ENCODE measurements at places on chromosomes 5 and 9.
A peak's percentile ranks its signal among the peaks of the same experiment; 100 is the strongest.

GRCh38 chr9:134267305-134267880 is 58.9 kb upstream of the RXRA start:
- DNase-seq: no peak

- no peak for DNase-seq
Measured at GRCh38 chr5:140143521-140144258, 18.0 kb downstream of the IGIP start.

DNA sequence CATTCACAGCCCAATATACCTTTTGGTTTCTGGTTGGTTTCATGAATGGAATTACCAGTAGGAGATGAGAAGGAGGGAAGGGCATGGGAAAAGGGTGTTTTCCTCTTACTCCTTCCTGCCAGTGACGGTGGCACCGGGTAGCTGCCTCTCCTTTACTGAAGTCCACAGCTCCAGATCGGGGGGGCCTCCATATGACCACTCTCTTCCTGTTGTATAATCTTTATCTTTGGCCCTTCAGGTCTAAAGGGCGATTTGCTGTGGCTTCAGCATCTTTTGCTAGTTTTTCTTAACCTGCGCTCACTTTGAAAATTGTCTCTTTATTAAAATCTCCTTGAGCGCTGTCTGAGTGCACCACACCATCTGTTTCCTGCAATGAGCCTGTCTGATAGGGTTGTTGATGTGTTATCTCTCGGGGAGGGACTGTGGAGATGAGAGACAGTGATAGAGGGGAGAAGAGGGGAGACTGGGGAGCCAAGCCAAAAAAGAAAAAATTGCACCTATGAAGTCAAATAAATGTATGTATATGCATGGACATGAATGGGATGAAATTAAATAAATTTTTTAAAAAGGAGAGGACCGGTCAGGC is 449.3 kb upstream of the KLF4 start:
- no peak for DNase-seq

DNA sequence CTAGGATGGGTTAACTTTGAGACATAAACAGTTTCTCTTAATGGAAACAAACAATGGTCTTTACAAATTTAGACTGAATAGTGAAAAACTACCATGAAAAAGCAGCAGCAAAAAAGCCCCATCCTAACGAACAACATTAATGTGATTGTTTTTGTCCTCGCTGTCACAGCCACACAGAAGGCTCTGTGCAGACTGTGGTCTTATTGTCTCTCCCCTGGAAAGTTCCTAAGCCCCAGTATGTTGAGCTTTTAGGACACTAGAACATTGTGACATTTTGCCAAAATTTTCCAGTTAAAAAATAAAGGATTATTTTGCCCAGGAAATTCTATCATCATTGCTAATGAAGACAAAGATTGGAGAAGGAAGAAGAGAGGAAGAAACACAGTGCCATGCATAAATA is 12.6 kb upstream of the SOWAHA start:
- no peak for DNase-seq

- DNase-seq: no peak
Measured at GRCh38 chr9:134706522-134706921, 64.9 kb downstream of the COL5A1 start.

DNA sequence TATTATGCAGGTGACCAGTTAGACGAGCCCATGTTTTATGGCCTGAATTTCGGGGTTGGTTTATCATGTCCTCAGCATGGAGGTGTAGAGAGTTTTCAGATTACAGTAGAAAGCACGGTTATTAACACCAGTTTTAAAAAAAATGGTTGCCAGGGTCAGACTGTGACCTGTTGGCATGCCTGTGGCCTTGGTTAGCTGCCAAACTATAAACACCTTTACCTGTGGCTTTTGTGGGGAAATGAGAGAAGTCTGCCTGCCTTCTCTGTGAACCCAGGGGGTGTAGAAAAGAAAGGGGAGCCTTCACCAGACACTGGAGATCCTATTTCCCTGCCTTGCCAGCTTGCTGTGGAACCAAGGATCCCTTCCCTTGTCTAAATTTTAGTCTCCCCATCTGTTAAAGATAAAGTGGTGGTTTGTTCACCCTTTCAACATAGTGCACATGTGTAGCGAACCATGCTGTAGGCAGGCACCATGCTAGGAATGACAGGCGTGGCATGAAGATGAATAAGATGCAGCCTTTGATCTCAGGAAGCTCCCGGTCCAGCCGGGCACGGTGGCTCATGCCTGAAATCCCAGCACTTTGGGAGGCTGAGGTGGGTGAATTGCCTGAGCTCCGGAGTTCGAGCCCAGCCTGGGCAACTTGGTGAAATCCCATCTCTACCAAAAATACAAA is 6.1 kb upstream of the PHF19 start:
- no peak for DNase-seq

GRCh38 chr9:88776717-88777497 is 214.4 kb upstream of the S1PR3 start:
- DNase-seq: no peak

- DNase-seq: no peak
Measured at GRCh38 chr9:85408494-85408893, 333.3 kb downstream of the AGTPBP1 start.

- no peak for DNase-seq
Measured at GRCh38 chr9:69379270-69379982, 54.4 kb downstream of the ENTREP1 start.

DNA sequence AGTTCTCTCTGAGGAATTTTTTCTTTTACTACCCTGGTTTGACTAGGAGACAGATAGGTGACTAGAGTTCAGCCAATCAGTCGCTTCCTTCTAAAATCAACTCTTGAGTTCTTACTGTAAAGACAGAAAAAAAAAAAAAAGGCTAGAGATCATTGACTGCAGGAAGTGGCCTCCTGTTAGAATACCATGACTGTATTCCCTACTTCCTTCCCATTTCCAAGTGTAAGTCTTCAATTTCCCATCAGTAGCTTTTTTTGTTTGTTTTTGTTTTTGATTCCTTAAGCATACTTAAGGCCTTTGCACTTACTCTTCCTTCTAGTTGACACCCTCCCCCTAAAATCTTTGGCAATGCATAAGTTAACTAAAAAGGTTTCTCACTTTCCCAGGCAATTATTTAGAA is 154.3 kb downstream of the HMHB1 start:
- no peak for DNase-seq

DNA sequence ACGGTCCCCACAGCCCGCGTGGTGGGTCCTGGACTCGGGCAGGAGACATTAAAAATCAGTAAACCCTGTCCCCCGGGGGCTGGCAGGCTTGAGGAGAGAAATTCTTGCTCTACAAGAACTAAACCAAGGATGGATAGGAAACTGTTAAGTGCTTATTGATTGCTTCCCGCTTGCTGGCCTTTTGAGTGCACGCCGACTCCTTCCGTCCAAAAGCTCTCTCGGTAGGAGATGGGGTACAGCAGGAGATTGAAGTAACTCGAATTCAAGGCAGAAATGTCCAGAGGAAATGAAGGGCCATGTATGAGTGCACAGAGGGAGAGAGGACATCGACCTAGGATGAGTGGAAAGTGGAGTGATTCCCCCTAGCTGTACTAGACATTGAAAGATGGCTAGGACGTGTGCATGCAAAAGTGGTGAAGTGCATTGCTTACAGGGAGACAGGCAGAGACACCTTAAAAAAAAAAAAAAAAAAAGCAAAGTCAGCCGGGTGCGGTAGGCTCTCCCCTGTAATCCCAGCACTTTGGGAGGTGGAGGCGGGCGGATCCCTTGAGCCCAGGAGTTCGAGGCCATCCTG is 923 bp downstream of the RECK start:
- DNase-seq: no peak

- DNase-seq: no peak
Measured at GRCh38 chr9:100082782-100083181, 16.0 kb downstream of the ERP44 start.

GRCh38 chr5:180424094-180424493 is 70.1 kb upstream of the CNOT6 start:
- no peak for DNase-seq

DNA sequence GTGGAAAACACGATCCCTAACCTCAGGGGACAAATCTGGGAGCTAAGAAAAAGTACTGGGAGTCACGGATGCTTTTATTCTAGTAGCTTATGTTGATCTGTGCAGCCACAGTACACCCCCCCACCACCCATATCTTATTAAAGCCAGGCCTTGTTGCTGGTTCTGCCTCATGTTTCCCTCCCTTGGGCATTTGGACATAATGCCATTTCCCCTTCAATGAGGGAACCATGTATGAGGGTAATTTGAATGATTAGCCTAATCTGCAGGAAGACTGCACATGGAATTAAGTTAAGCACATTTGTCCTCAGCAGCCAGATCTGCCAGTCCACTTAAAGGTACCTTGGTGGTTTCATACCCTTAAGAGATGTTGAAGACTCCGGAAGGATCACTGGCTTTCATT is 102.0 kb downstream of the ARHGAP26 start:
- DNase-seq: no peak

DNA sequence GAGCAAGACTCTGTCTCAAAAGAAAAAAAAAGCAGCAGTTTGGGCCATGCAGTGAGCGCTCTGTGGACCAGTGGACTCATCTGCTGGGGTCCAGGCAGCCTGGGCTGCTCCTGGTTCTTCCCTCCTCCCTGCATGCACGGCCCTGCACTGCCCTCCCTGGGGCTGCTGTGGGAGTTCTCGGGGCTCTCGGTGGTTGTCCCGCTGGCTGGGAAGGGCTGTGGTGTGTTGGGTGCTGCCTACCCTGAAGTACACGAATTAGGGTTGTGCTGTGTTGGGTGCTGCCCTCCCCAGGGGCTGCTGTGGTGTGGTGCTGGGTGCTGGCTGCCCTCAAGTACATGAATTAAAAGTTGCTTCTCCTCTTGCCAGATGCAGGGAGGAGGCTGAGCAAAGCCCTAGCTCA is 18.3 kb upstream of the CLPTM1L start:
- DNase-seq: no peak

GRCh38 chr9:126607731-126608130 is 6.0 kb upstream of the LMX1B start:
- DNase-seq: no peak

GRCh38 chr5:58988938-58989337 is 406.1 kb downstream of the RAB3C start:
- DNase-seq: no peak

DNA sequence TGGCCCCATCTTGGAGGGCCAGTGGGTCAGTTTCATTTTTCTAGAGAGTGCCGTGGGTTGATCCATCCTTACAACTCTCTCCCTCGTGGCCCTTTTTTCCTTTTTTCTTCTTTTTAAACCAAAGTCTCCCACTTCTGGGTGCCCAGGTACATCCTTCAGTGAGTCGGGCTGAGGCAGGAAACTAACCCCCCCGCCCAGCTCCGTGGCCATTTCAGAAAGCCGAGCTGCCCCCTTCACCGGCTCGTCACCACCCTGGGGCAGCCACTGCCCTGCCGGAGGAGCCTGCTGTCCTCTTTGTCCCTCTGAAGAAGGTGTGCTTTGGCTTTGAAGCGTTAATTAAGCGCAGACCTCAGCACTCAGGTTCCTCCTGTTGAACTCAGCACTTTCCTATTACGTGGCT is 5.2 kb downstream of the CFAP77 start:
- no peak for DNase-seq

DNA sequence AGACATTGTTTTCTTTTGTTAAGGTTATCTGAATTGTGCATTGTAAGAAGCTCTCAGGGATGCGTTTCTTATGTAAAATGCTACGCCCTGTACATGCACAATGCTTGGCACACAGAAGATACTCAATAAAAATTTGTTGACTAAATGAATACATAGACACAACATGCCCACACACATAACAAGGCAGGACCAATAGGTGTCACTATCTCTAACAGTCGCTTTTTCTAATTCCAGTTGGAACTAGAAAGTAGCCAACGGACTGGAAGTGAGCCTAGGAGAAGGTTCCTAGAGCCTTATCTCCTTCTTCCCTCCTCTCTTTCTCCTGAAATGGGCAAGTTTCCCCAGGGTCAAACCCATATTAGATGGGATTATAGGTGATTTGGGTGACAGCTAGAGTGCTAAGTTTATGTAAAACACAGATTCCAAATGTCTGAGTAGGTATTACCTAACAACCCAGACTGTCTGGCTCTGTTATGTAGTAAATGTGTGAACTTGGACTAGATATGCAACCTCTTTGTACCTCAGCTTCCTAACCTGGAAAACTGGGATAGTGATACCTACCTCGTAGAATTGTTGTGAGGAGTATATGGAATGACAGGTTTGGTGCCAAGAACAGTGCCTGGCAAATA is 603.0 kb downstream of the RAB3C start:
- no peak for DNase-seq

GRCh38 chr9:6991418-6991817 is 233.6 kb downstream of the KDM4C start:
- no peak for DNase-seq

DNA sequence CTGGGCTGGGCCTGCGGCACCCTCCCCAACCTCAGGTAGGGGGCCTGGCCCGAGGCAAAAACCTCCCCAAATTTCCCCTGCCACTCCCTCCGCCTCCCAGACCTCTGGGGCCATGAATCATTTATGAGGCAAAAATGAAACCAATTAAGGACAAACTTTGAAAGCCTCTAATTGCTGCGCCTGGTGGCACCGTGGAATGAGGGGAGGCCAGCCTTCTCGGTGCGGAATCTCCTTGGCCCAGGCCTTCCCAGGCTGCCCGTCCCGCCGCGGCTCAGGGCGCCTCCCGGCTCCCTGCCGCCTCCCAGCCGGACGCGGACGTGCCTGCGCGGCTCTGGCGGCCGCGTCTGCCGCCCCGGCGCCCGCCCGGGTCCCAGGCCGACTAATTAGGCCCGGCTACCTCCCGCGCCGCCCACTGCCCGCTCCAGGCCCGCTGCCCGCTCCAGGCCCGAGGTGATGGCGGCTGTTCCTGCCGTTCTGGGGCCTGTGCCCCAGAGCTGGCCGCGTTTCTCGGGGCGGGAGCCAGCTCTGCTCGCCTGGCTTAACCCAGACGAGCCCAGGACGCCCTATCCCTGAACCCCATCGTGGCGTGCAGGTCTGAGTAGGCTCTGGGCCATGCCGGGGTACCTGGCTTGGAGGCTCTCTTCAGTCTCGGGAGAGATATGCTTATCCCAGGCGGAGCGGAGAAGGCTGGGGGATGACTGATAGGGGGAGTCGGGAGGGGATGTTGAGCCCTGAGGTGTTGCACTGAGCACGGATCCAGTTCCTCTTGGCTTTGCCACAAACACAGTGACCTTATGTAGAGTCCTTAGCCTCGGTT is 20.1 kb downstream of the CXXC5 start:
- DNase-seq: no peak

GRCh38 chr9:131259916-131260597 is 16.3 kb downstream of the FAM78A start:
- no peak for DNase-seq

GRCh38 chr5:145500710-145501109 is 334.4 kb downstream of the PRELID2 start:
- DNase-seq: peak; percentile 36

Data from right renal pelvis (tissue), 4 donors.